Natural killer cell treated with Interleukin-12 subunit alpha and Interleukin-12 subunit beta and Interleukin-15 and Interleukin-18, amount 100 ng/mL, for 72 hours (primary cell): ENCODE measurements at places on chromosomes 2 and 18.

GRCh38 chr2:180061085-180061484 lies 54.0 kb upstream of the CWC22 start:
- no peak for DNase-seq

- DNase-seq, result no peak
Observed at GRCh38 chr2:173806761-173807160, 158.4 kb downstream of the SP3 start.

DNA sequence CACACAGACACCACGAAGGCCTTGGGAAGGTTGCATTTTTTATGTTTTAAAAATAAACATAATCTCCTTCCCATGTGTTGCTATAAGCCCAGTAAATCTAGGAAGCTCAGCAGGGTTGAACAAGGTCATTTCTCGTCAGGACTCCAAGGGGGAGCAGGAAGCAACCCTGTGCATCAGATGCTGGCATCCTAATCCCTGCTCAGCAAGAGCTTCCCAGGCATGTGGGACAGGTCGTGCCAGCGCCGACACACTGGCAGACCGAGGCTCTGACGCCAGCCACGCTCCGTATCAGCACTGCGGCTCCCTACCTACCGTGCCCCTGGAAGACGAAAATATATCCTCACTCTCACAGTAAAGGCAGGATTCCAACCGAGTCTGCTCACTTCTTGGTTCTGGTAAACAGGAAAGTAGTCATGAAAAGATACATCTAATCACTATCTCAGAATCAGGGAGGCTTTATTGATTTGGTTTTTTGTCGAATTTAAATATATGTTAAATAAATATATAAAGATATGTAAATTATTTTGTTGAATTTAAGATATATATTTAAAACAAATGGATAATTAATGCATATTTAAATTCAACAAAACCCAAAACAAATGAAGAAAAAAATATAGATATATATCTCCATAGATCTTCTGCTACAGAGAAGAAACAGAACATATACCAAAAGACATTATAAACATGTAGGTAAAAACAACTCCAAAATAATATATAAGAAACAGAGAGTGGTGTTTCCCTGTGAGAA lies 61.4 kb downstream of the TXNL1 start:
- DNase-seq, result no peak

- DNase-seq, result no peak
Observed at GRCh38 chr2:59463426-59463825, 1090.0 kb downstream of the BCL11A start.

- DNase-seq, result no peak
Observed at GRCh38 chr2:135219226-135219625, 167.1 kb downstream of the RAB3GAP1 start.

DNA sequence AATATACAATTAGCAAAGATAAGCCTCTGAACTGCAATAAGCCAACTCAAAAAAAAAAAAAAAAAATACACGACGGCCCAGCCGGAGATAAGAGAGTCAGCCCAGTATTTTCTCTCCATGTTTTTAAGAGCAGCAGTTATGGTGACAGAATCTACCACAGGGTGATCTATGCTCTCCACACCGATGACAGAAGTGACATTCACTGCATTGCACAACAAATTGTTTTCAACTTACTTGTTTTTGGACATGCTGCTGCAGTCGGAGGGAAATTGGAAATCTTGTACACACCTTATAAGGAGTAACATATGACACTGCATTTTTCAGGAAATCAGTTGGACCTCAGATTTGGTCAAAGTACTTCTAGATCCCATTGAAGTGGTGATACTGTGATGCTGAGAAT lies 23.3 kb upstream of the APOB start:
- no peak for DNase-seq

- no peak for DNase-seq
Observed at GRCh38 chr2:31402388-31402787, 12.2 kb downstream of the XDH start.

GRCh38 chr18:22165603-22166068 lies 3.8 kb upstream of the GATA6 start:
- no peak for DNase-seq

GRCh38 chr2:150165442-150165841 lies 322.0 kb downstream of the RND3 start:
- no peak for DNase-seq
